Mucosa of descending colon (tissue), 3 donors: ENCODE measurements at places on chromosomes 12 and 14. TPM values are rescaled to one million over a fixed set of nuclear protein-coding genes. Genes with fewer than 3 reads are reported as not detected.

DNA sequence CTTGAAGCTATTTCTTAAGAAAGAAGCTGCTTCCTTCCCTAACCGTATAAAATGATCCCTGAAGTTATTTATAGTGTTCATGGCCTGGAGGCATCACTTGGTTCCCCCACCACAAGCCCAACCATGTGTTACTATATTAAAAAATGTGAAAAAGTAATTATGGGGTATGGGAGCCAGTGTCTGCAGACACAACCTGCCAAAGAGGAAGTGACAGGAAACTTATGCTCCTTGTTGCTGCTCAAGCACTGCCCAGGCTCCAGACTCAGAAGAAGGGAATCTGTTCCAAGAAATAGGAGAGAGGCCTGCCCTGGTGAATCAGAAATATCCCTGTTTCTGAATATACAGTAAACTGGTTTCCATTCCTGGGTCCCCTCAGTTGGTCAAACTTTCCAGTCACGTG, 217.2 kb upstream of the BMP4 start:
- no peak for DNase-seq

The RTL1 gene
- not detected for total RNA-seq

The STK38L gene
- total RNA-seq: 69.4 TPM

GRCh38 chr14:64623554-64624165, 73.9 kb downstream of the PPP1R36 start:
- no peak for DNase-seq

The AQP2 gene
- total RNA-seq: not detected

- no peak for DNase-seq
Observed at GRCh38 chr12:58283553-58283952, 342.2 kb downstream of the ATP23 start.

DNA sequence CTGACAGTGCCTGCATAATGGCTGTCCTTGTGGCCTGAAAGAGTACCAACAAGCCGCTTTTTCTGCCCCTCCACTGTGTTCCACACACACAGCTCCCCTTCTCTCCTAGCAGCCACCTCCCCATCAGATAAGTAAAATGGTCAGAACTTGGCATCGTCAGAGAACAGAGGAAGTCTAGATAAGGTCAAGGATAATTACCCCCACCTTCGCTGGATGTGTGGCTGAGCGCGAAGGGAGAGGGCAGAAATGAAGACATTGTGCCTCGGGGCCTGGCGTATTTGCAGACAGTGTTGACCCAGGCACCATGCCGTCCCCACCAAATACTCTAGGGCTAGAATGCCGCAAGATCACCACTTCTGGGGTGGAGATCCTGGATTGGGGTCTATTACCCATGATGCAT, 30.6 kb downstream of the FBXO21 start:
- no peak for DNase-seq

GRCh38 chr12:98799146-98799810, 154.2 kb downstream of the APAF1 start:
- DNase-seq: no peak

DNA sequence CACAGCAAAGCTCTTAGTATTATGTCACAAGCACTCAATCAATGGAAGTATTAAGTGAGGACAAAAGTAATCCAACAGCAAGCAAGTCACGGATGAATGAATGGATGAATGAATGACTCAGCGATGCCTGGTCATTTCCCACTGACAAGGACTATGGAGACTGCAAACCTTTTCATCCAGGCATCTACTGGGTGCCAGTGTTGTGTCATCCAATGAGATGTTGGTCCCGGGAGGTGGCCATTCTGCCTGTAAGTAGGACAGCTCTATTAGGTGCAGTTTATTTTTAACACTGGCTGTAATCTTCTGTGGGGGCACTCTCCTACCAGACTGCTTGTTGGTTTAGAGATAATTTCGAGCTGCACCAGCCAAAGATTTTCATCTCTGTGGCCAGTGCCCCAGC, 39.4 kb downstream of the STAB2 start:
- DNase-seq: peak; percentile 72

GRCh38 chr14:92630367-92630766, 116.8 kb downstream of the RIN3 start:
- DNase-seq: no peak

DNA sequence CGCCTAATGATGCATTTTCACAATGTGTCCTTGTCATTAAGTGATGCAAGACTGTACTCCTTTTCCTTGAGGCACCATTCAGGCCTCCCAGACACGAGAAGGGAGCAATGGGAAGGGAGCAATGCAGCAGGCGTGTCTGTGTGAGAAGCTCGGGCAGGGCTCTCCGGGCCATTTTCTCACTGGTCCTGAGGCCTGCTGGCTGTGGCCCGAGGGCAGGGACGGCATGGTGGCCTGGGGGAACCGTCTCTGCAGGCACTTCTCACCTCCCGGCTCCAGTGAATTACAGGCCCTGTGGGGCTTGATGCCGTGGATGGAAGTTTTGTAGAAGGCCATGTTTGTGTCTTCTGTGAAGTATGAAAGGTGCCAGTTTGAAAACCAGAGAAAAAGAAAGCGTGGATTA, 71.0 kb downstream of the ADGRD1 start:
- DNase-seq: no peak

The GYS2 gene
- not detected for total RNA-seq

- DNase-seq: no peak
Observed at GRCh38 chr12:128833418-128833817, 9.7 kb upstream of the SLC15A4 start.

GRCh38 chr12:42496886-42497285, 92.7 kb downstream of the PRICKLE1 start:
- DNase-seq: no peak

DNA sequence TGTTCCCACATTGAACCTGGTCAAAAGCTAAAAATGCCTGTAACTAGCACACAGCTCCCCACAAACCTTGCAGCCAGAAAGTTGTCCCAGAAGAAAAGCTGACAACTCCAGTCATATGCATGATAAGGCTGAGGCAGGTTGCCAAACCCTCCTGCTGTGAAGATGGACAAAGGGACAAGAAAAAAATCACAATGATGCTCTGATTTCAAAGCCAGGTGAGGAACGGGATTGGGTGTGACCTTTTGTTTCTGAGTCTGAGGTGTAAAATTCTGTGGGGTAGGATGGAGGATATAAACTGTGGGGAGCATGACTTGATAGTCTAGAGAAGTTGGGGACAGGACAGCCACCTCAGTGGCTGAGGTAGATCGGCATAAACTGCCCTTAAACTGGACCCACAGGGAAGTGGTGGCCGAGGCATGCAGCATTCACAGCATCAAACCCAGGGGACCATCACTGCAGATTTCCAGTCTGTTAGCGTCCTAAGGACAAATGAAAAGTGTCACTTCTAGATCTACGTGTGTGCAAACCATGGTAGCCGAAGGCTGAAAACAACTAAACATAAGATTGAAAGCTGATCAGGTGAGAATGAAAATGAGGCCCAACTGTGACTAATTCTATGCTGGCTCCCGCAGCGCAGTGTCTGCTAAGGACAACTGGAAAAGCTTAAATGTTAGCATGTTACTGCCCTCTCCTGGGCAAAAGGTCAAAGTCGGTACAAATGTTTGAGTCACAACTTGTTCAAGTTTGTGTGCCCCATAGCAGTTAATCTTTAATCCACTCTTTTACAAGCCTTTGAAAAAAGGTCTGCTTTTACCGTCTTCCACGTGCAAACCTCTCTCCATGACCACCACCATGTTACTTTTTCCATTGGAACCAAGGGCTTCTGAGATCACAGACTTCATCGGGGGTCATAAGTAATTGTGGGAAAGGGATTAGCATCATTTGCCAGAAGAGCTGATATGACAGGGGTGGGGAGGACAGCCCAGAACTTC, 39.8 kb downstream of the GRIN2B start:
- peak; percentile 86 for DNase-seq

The GDF3 gene
- not detected for total RNA-seq

- no peak for DNase-seq
Observed at GRCh38 chr12:56723352-56723751, 1.7 kb downstream of the NACA start.

DNA sequence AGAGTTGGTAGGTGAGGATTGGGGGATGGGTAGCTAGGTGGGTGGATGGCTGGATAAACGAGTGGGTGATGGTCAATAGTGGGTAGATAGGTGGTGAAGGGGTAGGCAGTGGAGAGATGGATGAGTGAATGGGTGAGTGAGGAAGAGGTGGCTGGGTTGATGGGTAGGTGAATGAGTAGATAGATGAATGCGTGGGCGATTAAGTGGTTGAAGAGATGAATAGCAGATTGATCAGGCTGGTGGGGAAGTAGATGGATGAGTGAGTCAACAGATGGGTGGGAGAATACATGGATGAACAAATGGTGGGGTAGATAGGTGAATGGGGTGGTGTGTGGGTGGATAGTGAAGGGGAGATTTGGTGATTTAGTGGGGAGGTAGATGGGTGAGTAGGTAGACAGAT, 51.1 kb downstream of the SYNE3 start:
- no peak for DNase-seq

DNA sequence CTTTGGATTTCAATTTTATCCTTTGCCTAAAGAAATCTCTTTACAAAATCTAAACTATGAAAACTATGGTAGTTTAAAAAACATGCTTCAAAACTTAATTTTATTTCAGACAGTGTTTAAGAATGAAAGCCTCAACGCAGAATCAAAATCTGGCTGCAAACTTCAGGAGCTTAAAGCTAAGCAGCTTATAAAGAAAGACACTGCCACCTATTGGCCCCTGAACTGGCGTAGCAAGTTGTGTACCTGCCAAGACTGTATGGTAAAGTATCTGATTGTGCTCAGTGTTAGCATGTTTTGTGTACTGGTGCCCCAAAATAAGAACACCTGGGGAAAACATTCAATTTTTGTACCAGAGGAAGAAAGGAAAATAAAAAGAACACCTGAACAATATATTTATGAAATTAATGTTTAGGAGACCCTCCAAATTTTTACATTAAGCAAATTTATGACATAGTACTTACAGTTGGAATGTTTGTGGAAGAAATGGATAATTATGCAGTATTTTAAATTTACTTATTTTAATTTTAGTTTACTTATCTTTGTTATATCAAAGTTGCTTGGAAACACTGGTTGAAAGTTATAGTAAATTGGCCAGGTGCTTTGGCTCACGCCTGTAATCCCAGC, 12.2 kb downstream of the UBR7 start:
- DNase-seq: no peak

The NRL gene
- 4.5 TPM for total RNA-seq

- no peak for DNase-seq
Observed at GRCh38 chr12:50699940-50700339, 64.0 kb upstream of the ATF1 start.

DNA sequence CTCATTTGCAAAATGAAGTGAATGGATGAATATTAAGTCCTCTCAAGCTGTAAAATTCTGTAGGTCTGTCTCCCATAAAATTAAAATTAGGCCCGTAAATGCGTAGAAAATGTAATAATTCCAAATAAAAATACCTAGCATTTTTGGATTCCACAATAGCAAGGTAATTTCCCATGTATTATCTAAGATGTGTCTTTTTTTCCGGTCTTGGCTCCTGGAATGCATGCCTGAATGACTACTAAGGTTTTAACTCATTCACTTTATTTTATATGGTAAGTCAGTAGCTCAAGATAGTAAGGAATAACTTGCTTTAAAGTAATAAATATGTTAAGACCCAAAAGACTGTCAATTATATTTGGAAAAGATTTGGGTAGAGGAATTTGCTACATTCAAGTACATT, 11.1 kb downstream of the TXNRD1 start:
- DNase-seq: no peak

The FERMT2 gene
- total RNA-seq: 22.9 TPM

DNA sequence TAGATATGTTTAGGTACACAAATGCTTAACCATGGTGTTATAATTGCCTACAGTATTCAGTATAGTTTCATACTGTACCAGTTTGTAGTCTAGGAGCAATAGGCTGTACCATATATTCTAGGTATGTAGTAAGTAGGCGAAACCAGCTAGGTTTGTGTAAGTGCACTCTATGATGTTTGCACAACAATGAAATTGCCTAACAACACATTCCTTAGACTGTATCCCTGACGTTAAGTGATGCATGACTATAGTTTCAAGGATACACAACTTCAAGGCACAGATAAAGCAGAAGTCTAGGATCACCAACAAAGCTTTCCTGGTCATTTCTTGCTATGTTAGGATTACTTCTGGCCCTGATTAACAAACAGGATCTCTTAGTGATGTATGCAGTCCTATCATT, 135.1 kb downstream of the SLC38A1 start:
- no peak for DNase-seq

- no peak for DNase-seq
Observed at GRCh38 chr12:17640615-17641014, 449.4 kb downstream of the RERGL start.

DNA sequence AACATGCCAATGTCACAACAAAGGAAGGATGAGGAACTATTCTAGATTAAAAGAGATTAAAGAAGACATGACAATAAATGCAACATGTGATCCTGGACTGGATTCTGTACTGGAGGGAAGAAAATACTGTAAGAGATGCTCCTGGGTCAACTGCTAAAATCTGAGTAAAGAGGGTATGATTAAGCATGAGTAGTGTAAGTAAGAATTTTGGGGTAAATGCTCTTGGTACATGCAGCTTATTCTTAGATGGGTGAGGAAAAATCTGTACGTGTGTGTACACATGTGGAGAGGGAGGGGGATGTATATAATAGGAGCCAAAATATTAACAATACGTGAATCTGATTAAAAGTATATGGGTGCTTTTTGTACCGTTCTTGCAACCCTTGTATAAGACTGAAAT, 66.0 kb downstream of the CDC42BPB start:
- no peak for DNase-seq

DNA sequence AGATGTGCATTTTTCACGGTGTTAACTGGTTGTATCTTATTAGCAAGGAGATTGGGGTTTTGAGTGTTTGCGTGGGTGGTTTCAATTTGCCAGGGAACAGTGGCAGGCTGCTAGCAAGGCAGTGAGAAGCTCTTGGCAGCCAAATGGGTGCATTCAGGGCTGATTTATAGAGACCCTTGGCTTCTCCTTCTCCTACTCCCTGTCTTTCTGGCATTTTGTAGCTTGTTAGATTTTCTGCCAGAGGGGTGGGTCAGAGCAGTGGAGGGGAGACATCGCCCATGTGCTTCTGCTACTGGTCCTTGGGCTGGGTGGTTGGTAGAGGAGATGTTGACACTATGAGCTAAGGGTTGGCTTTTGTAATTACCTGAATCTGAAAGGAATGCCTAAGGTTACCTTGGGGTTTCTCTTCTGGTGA, 9.6 kb downstream of the CALM1 start:
- no peak for DNase-seq

- no peak for DNase-seq
Observed at GRCh38 chr12:77861317-77861716, 30.6 kb downstream of the NAV3 start.

GRCh38 chr12:121806009-121806545, 2.3 kb downstream of the SETD1B start:
- no peak for DNase-seq

The ORMDL2 gene
- total RNA-seq: 74.2 TPM

The AKAP6 gene
- 30.8 TPM for total RNA-seq

GRCh38 chr12:67320614-67321295, 51.6 kb downstream of the CAND1 start:
- DNase-seq: no peak

The FAM90A1 gene
- not detected for total RNA-seq

The AJUBA gene
- total RNA-seq: 2.3 TPM

GRCh38 chr14:79464468-79464867, 746.8 kb downstream of the DIO2 start:
- no peak for DNase-seq

The BDKRB2 gene
- 18.7 TPM for total RNA-seq

The MRPL52 gene
- total RNA-seq: 59.1 TPM

The RPL10L gene
- total RNA-seq: 6.0 TPM
